ENCODE measurements at places on chromosomes 2 and 18.

DNA sequence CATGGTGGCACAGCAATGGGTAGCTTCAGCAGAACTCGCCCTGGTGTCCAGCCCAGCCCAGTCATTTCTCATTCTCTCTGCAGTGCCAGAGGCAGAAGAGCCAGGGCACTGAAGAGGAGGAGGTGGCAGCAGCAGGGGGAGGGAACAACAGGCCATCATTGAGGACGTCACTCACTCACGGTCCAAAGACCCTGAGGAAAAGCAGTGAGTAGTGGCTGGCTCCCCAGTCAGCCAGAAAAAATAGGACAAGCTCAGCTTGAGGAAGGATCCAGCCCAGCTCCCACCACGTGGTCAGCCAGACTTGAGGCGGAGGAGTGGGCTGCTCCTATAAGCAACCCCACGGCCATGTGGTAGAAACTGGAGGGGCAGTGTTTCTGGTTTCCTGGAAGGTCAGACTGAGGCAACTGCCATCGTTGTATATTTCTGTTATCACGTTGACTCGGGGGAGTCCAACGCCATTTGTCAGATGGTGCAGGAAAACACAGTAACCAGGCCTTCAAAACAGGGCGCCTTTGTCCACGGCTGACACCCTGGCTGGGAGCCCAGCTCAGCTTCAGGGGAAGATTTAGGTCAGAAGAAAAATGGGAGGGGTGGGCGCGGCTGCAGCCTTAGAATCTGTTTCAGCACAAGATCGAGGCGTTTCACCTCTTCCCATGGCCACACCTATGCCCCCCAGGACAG is 19.0 kb upstream of the TMEM247 start:
- DNase-seq = no peak

DNA sequence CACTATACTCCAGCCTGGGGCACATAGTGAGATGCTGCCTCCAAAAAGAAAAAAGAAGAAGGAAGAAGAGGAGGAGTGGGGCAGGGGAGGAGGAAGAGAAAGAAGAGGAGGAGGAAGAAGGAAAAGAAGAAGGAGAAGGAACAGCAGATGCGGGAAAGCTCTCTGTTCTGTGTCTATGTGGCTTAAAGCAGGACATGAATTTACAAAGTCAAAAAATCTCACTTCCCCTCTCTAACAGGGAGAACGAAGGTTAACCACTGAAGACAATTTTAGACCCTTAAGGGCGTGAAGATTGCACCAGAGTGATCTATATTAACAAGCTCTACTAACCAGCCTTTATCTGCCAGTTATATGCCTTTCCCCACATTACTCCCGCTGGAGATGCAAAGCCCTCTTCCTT is 258.9 kb downstream of the METTL4 start:
- no peak for DNase-seq

- DNase-seq = no peak
Observed at GRCh38 chr2:47172922-47173695, 18.0 kb upstream of the STPG4 start.

- no peak for DNase-seq
Observed at GRCh38 chr2:231531883-231532755, 1.9 kb upstream of the NMUR1 start.

- no peak for DNase-seq
Observed at GRCh38 chr2:219737270-219737691, 109.9 kb downstream of the SLC4A3 start.

- no peak for DNase-seq
Observed at GRCh38 chr2:223057569-223057968, 5.6 kb downstream of the KCNE4 start.

DNA sequence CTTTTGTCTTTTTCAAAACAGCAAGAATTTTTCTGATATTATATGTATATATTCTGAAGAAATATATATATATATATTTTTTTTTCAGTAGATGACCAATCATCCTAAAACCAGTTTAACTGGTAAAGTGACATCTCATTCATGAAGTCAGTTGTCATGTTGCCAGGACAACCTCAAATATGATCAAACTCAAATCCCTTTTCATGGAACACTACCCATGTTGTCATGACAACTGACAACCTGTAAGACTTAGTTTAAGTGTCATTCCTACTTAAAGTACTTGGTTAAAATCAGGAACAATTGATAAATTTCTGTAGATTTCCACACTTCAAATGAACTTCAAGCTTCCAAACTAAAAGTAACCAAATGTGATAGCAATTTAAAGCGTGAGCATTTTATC is 101.8 kb upstream of the ERBB4 start:
- DNase-seq = no peak

DNA sequence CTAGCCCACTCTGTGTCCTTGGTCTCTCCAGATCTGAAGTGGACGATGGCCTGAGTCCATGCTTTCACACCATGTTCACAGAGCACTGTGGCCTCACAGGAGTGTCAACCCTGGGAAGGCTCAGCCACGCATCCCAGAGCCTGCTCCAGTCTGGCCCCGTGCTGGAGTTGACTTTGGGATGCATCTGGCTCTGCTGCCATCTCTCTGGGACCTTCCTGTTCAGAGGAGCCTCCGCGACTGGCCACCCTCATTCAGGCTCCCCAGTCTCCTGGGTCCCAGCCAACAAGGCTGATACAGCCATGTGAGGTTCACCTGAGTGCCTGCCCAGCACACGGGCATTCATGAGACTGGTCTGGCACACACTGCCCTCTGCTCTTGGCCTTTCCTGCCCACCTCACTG is 199.7 kb upstream of the RAB6C start:
- DNase-seq = no peak

DNA sequence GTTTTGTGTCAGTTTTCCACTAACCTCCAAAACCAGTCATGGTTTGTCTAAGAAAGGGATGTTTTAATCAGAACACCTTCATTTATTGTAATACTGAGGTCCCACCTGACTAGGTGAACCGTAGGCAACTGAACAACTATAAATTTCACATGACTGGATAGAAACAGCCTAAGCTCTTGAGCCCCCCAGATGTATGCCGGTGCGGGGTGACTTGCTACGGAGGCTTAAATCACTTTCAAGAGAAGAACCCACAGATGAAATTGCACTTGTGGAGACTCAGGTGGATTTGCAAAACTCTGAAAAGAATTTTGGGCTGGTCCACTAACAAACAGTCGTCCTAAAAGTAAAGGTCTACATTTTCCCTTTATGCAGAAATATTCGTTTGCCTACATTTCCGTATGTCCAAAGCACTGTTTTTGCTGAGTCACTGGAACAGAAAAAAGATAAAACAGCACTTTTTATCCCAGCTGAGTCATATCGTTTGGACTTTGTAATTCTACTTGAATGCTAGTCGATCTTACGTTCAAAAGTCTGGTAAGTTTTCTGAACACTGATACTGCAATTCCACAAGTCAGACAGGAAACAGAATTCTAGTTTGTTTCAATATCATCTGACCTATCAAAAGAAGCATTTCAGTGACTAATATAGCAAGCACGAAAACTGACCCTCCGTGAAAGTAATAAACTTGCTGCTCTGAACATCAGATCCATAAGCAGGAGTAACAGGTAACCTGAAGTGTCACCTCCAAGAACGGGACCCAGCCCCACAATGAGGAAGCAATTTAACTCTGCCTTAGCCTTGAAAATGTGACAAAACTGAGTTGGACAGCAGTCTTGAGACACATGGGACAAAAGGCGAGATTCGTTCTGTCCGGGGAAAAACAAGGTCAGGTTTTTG is 18.1 kb downstream of the ZNF516 start:
- DNase-seq = peak; percentile 48

All from KBM-7 (cell line).